ENCODE measurements at places on chromosomes 13 and 19. TPM values are rescaled to one million over a fixed set of nuclear protein-coding genes. Genes with fewer than 3 reads are reported as not detected.

The ADPRHL1 gene
- polyA plus RNA-seq, result 0.36 TPM

The MCEMP1 gene
- not detected for polyA plus RNA-seq

The KLHL1 gene
- polyA plus RNA-seq, result not detected

The ETV2 gene
- polyA plus RNA-seq, result 0.68 TPM

The ZNF614 gene
- polyA plus RNA-seq, result 5.2 TPM

The LILRB4 gene
- 0.69 TPM for polyA plus RNA-seq

The CCNA1 gene
- not detected for polyA plus RNA-seq

The LRP3 gene
- not detected for polyA plus RNA-seq

The SELENOV gene
- polyA plus RNA-seq, result not detected

DNA sequence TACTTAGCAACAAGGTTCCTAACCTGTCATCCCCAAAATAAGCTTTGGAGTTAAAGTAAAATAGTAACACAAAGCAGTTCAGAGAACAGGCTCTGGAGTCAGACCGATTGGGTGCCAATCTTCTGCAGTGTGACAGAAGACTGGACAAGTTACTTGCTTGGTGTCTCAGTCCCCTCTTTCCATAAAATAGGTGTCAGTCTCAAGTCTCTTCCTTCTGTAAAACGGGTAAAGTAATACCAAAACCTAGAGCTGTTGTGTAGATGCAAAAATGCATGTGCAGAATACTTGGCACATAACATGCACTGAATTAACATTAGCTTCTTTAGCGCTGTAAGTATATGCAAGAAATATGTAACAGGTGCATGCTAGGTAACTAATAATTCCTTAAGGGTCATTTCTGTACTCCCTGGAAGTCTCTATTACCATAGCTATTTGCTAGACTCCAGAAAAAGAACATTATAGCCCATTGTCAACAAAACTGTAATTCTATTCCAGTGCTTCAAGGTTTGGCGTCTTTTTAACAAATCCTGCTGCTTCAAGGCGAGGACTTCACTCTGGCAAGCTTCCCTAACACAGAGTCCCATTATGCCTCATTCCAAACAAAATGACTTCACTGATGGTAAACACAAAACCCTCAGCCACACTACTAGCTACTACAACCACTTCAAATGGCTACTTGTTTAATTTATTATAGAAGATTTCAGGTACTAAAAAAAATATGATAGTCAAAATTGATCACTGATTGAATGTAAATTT is 32.8 kb downstream of the ELF1 start:
- H3K36me3 ChIP-seq, result peaks cover under 1% of the 10 kb centered on the region
- H3K4me3 ChIP-seq, result peak overlapping the region; percentile 98
- H3K4me1 ChIP-seq, result peaks cover 92% of the 10 kb centered on the region
- peaks cover 2% of the 10 kb centered on the region for H3K27me3 ChIP-seq

DNA sequence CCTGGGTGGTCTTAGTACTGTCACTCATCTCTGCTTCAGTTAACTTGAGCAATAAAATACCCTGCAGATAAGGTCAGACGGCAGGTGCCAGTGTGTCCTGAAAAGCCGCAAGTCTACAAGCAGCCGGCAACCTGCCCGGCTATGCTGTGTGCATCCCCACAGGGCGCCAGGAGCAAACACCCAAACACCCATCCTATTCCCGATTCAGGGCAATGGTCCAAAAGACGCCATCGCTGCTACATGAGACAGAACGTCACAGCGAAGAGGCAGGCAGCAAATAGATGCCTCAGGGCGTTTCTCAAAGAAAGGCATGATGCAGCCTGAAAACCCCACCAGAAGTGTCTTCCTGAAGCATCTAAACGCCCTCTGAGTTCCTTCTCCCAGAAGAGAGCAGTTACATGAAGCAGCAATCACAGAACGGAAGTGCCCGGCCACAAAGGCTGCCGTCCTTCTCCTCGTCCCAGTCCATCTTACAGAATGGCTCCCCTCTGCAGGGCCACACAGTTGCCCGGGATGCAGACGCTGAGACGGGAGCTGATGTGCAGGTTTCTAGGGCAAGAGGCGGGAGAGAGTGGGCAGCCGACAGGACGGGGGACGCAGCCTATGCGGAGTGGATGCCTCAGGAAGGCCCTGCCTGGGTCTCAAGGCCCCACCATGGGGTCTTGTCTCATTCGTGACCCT is 35.1 kb downstream of the RASA3 start:
- peak overlapping the region; percentile 84 for H3K27ac ChIP-seq
- H3K4me3 ChIP-seq, result peak overlapping the region; percentile 79
- peaks cover 11% of the 10 kb centered on the region for H3K36me3 ChIP-seq
- peaks cover 19% of the 10 kb centered on the region for H3K27me3 ChIP-seq

DNA sequence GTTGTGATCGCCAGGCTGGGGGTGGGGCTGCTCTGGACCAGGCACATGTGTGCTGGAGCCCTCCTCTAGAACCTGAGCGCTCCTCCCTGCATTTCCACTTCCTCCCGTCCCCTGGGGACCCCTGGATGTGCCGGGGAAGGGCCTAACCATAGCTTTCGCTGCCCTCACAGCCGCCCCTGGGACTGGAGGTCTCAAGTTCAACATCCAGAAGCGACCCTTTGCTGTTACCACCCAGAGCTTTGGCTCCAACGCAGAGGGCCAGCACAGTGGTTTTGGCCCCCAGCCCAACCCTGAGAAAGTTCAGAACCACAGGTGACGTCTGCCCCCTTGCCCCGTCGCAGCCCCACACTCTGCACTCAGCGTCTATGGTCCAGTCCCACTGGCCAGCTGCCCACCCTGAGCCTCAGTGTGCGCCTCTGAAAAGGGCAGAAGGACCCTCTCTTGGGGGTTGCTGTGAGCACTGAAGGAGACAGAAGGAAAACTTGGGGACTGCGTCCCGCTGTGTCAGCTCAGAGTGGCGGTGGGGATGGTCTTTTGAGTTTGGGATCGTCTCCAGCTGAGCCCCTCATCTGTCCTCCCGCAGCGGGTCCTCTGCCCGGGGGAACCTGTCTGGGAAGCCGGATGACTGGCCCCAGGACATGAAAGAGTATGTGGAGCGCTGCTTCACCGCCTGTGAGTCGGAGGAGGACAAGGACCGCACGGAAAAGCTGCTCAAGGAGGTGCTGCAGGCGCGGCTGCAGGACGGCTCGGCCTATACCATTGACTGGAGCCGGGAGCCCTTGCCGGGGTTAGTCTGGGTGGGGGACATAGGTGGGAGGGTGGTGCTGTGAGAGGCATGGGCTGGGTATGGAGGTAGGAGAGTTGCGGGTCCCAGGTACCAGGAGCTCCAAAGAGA is 6.0 kb downstream of the LENG8 start:
- H3K27me3 ChIP-seq, result peaks cover 33% of the 10 kb centered on the region
- peaks cover 42% of the 10 kb centered on the region for H3K4me1 ChIP-seq

DNA sequence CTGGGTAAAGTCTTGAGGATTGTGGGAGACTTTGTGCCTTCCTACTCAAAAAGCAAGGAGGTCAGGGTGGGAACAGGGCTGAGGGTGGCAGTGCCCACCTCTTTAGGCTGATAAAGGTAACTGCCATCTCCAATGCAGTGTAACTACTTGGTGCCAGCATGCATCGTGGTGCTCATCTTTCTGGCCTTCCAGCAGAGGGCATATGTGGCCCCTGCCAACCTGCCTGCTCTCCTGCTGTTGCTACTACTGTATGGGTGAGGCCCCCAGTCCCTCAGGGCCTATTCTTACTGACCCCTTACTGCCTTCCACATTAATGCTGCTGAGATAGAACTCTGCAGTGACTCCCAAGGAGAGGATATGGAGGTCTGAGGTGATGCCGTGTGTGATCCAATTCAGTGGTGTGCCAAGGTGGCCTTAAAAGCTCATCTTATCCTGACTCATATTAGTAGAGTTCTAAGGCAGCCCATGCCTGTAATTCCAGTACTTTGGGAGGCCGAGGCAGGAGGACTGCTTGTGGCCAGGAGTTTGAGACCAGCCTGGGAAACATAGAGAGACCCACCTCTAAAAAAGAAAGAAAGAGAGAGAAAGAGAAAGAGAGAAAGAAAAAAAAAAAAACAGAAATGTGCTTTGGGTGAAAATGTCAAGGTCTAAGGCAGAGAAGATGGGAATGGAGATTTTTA is 9.7 kb upstream of the ARHGAP45 start:
- peak overlapping the region; percentile 69 for H3K27ac ChIP-seq
- peaks cover 14% of the 10 kb centered on the region for H3K4me1 ChIP-seq
- peaks cover 18% of the 10 kb centered on the region for H3K36me3 ChIP-seq
- peak; percentile 58 for DNase-seq

DNA sequence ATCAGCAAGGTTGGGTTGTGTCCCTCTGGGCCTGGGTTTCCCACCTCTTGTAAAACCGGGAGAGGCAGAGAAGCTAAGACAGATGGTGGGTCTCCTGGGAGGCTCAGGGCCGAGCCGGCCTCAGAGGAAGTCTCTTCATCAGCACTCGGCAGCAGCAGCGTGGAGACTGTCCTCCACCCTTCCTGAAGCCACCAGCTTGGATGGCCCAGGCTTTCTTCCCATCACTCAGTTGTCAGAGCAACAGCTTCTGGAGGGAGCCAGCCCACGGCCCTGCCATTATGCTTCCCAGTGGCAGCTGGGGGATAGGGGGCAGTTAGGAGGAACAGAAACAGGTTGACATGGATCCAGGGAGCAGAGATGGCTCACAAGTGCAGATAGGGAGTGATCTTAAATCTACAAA is 191.0 kb downstream of the KATNAL1 start:
- H3K4me1 ChIP-seq, result peaks cover 62% of the 10 kb centered on the region
- no peak for DNase-seq
- no peaks in the 10 kb centered on the region for H3K27me3 ChIP-seq
- H3K4me3 ChIP-seq, result no peak overlapping the region

- H3K36me3 ChIP-seq, result peaks cover 14% of the 10 kb centered on the region
- H3K4me1 ChIP-seq, result peaks cover 60% of the 10 kb centered on the region
- peak; percentile 89 for DNase-seq
- H3K4me3 ChIP-seq, result peak overlapping the region; percentile 86
- H3K27ac ChIP-seq, result peak overlapping the region; percentile 95
Measured at GRCh38 chr19:39409208-39410016, 2.8 kb downstream of the ZFP36 start.

GRCh38 chr19:35015270-35015953 is 14.9 kb upstream of the SCN1B start:
- no peak for DNase-seq
- peaks cover 50% of the 10 kb centered on the region for H3K4me1 ChIP-seq
- H3K27me3 ChIP-seq, result peaks cover 10% of the 10 kb centered on the region
- H3K27ac ChIP-seq, result peak overlapping the region; percentile 10
- H3K4me3 ChIP-seq, result no peak overlapping the region

DNA sequence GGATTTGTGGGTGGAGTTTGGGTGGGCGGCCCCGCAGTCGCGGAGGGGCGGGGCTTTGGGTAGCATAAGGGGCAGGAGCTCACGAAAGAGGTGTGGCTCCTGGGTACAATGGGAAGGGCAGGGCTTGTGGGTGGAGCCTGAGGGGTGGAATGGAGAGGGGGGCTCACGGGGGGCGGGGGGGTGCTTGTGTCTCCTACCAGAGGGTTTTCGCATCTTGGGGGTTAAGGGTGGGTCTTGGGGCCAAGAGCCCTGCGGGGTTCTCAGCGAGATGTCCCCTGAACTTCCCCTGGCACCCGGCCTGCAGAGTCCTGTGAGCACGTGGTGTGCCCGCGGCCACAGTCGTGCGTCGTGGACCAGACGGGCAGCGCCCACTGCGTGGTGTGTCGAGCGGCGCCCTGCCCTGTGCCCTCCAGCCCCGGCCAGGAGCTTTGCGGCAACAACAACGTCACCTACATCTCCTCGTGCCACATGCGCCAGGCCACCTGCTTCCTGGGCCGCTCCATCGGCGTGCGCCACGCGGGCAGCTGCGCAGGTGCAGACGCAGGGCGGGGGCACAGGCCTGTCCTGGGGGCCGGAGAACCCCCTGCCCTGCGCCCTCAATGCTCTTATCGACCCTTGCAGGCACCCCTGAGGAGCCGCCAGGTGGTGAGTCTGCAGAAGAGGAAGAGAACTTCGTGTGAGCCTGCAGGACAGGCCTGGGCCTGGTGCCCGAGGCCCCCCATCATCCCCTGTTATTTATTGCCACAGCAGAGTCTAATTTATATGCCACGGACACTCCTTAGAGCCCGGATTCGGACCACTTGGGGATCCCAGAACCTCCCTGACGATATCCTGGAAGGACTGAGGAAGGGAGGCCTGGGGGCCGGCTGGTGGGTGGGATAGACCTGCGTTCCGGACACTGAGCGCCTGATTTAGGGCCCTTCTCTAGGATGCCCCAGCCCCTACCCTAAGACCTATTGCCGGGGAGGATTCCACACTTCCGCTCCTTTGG is 5.1 kb downstream of the FSTL3 start:
- peak; percentile 68 for DNase-seq
- H3K36me3 ChIP-seq, result no peaks in the 10 kb centered on the region
- peaks cover 7% of the 10 kb centered on the region for H3K27me3 ChIP-seq
- H3K4me3 ChIP-seq, result peak overlapping the region; percentile 99
- peaks cover 5% of the 10 kb centered on the region for H3K4me1 ChIP-seq
- peak overlapping the region; percentile 99 for H3K27ac ChIP-seq

DNA sequence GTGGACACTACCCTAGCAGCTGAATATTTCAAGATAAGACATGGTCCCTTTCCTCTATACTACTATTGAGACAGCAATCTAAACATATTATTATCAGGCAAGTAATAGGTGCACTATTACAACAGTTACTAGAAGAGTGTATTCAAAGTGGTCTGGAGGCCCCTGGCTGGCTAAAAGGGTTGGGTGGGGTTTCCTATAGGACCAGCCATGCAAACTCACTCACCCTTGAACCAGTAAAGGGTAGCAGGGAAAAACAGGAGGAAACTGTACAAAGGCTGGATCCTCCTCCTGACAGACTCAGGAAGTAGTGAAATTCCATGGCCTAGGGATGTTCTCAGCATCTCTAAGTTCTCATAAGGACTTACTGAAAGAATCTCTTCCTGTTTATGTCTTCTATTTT is 7.7 kb downstream of the SMAD9 start:
- no peak overlapping the region for H3K4me3 ChIP-seq
- peaks cover 16% of the 10 kb centered on the region for H3K27me3 ChIP-seq
- no peaks in the 10 kb centered on the region for H3K36me3 ChIP-seq
- no peak for DNase-seq
- no peaks in the 10 kb centered on the region for H3K4me1 ChIP-seq
- no peak overlapping the region for H3K27ac ChIP-seq

DNA sequence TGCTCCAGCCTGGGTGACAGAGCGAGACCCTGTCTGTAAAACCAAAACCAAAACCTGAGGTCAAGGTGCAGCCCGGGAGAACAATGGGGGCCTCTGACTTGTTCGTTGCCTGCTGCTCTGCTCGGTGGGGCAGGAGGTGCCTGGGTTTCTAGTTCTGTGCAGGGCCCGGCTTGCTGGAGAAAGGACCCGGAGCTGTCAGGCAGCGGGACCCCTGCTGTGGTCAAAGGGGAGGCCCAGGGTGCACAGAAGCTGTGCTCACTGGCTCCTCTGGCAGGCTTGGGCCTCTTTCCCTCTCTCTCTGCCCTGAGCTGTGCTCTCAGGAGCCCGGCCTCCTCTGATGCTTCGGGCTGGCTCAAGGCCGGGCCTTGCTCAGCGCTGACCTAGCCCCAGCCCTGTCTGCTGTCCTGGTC is 3.5 kb downstream of the LRP3 start:
- no peak overlapping the region for H3K27ac ChIP-seq
- no peak for DNase-seq
- H3K4me1 ChIP-seq, result no peaks in the 10 kb centered on the region
- peaks cover 12% of the 10 kb centered on the region for H3K27me3 ChIP-seq
- H3K36me3 ChIP-seq, result no peaks in the 10 kb centered on the region
- H3K4me3 ChIP-seq, result no peak overlapping the region

Data from immature natural killer cell (primary cell).